ENCODE measurements at places on chromosomes 6 and 20. TPM values are rescaled to one million over a fixed set of nuclear protein-coding genes. Genes with fewer than 3 reads are reported as not detected.

The DUSP15 gene
- total RNA-seq = 9.2 TPM

The NFS1 gene
- 27.4 TPM for total RNA-seq

The TFB1M gene
- 15.6 TPM for total RNA-seq

DNA sequence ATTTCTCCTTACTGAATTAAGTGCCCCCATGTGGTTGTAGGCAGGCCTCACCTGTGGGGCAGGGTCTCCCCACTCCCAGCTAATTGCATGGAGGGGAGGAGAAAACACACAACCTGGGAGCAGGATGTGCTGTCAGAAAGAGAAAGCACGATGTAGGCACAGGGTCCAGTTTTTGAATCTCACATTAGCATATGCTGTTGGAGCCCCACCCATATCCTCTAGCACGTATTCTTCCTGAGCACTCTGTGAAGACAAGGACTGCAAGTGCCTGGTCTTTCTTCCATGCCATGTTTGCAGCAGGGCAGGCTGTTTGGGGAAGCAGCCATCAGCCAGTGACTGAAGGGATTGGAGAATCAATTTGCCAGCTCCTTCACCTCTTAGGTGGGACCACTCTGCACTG lies 108.2 kb downstream of the CFAP61 start:
- DNase-seq = no peak

Data from H4 (cell line).